Nephron progenitor cell (in vitro differentiated cells): ENCODE measurements at places on chromosomes 1 and 21.

DNA sequence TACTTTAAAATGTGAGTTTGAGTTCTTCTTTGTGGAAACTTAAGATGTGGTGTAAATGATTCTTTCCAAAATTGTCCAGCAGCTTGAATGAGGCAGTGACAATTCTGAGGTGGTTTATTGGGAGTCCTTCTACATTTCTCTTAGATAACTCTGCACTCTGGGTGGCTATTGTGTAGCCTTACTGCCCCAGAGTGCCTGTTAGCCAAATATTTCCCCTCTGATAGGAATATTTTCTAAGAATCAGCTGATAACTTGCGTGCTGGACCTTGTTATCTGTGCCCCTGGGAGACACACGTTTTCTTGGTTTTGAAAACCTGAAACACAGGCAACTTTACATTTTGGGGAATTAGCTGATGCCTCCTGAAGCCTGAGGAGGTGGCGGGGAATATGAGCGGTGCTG lies 91.6 kb downstream of the CD247 start:
- DNase-seq, result no peak

DNA sequence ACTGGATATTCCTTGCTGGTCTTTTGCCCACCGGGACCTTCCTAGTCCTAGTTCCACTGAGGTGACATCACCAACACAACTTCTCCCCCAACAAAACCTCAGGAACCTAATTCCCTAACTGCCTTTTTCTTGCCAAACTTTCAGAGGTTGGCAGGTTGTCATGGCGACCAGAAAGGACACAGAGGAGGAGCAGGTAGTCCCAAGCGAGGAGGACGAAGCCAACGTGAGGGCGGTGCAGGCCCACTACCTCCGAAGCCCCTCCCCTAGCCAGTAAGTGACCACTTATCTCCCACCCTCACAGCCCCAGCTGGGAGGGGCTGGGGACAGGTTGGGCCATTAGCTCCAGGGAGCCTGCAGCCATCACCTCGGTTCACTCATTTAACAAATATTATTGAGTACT lies 815 bp downstream of the STYXL2 start:
- DNase-seq, result no peak

GRCh38 chr1:64302971-64303370 lies 99.5 kb downstream of the UBE2U start:
- no peak for DNase-seq

DNA sequence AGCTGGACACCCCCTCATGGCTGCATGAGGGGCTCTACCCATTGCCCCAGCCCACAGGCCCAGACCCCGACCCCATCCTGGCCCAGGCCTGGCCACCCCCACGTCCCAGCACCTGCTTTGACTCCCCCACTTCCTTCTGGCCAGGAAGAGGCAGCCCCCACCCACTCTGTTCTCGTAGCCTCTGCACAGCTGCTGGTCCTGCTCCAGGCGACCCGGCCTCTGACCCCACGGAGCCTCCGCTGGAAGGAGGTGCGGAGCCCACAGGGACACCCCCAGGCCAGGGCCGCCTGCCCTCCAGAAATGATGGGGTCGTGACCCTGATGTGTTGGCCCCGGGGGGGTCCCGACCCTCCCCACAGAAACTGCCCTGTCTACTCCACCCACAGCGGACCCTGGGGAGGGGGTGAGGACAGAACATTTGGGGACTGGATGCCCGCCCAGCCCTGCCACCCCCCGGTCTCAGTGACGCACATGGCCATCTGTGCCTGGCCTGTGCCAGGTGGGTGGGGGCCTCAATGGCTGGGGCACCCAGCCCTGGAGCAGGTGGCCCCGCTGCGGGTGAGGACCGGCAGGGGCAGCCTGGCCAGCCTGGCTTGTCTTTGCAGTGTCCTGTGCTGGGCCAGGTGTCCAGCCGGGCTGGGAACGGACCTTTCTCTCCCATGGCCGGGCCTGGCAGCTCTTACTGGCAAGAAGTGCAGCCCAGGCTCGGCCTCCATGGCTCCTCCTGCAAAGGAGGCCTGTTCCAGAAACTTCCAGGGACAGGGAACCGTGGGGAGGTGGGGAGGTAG lies 78.6 kb downstream of the MORN1 start:
- peak; percentile 34 for DNase-seq

DNA sequence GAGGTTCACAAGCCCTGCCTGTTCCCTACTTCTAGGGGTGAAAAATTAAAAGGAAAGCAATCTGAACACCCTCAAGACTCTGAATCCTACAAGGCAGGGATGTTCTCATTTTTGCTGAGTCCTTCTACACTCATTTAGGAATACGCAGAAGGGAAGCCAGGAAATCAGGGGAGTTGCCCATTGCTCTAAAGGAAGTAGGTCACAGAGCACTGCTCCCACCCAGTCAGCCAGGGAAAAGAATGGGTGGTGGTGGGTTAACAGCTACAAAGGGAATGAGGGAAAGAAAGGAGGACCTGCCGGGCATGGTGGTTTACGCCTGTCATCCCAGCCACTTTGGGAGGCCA lies 2.4 kb upstream of the CTTNBP2NL start:
- DNase-seq, result no peak

- DNase-seq, result no peak
Observed at GRCh38 chr1:50179639-50180038, 70.9 kb downstream of the ELAVL4 start.

DNA sequence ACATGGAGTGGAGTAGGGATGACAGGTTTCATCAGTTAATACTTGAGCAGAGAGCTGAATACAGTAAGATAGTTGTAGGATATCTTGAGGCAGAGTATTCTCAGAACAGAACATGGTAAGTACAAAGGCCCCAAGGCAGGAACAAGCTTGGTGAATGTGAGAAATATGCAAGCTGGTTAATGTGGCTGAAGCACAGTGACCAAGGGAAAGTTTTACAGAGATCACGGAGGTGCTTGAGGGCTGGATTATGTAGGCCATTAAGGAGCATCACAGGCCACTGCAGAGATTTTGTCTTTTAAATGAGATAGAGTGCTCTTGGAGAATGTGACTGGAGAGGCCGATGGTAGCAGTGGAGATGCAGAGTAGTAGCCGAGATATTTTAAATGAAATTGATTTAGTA lies 54.0 kb upstream of the BOLA1 start:
- DNase-seq, result no peak

GRCh38 chr1:180973369-180973768 lies 49.3 kb downstream of the STX6 start:
- DNase-seq, result no peak

GRCh38 chr1:230976825-230977747 lies 1.6 kb downstream of the TTC13 start:
- no peak for DNase-seq

DNA sequence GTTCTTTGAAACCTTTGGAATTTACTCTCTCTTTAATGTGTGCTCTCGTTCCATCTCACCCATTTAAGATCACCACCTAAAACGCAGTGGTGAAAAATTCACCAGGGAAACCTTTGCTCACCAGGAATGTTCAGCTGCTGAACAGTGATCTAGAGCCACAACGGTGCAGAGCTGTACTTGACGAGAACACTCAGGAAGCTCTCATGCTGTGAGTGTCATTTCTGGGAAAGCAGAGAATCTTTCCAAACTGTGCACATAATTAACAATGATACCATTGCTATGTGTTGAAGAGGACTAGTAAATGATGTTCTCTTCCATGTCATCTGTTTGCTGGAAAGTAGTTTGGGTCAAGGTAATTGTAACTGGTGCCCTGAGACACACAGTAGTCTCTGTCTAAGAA lies 117.1 kb downstream of the ZZZ3 start:
- no peak for DNase-seq

GRCh38 chr1:148373192-148373925 lies 109.7 kb downstream of the PPIAL4G start:
- DNase-seq, result no peak

GRCh38 chr1:159957824-159958268 lies 3.8 kb upstream of the SLAMF9 start:
- DNase-seq, result no peak

DNA sequence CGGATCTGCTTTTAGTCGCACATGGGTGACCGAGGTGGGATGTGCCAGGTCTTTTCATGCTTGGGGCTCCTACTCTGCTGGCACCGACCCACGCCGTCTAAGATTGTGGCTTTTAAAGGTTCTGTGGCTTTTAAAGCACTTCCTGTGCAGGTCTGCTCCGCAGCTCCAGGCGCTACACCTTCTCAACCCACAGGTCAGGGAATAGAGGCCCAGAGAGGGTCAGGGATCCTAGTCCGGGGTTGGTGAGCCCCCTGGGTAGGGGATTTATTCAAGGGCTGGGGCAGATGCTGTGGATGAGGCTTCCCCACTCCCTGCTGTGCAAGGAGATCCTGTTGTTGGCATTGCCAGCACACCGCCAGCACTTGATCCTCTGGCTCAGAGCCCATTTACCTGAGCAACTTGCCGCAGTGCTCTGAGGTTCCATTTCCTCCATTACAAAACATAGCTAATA lies 212.8 kb upstream of the RAB4A start:
- no peak for DNase-seq

DNA sequence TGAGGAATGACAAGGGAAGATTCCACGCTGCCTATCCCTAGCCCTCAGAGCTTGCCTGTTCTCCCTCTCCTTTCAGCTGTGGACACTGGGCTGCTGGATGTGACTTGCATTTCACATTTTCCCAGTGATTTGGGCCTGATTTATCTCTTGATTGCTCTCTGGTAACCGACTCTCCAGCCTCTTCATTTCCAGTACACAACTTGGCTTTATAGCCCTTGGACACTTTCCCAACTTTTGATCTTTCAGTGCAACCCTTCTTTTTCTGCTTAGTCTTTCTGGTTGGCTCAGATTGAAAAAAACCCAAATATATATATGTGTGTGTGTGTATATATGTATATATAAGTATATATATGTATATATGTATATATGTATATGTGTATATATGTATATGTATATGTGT lies 138.3 kb downstream of the RYR2 start:
- no peak for DNase-seq

- no peak for DNase-seq
Observed at GRCh38 chr1:74324684-74325448, 89.7 kb downstream of the TNNI3K start.

GRCh38 chr21:33668180-33668579 lies 25.9 kb downstream of the ITSN1 start:
- DNase-seq, result no peak

DNA sequence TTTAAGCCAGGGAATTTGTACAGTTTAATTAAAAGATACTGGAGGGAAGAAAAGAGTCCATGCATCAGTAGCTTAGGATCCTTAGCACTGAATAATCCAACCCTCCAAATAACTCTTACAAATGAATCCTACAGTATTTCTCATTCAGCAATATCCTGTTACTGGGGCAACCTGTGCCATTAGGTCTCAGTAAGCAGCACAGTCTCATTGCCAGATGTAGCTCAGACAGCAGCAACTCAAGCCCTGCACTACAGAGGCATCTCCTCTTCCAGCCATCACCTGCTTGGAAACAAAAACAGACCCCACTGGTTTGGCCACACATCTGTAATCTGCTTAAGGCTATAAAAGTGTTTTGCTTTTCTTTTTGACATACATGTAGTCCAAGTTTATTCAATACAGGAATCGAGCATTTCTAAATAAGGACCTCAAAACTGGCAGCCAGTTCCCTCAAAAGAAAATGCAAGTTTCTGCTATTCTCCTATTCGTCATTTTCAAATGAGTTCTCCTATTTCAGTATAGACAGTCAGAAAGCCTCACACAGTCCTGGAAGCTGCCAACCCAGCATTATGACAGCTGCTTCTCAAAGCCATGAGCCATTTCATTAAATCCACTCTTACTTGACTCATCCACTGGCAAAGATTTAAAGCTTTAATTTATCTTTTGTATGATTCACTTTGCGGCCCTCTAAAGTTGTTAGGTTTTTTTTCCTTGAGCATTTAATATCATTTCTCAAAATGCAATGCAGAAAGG lies 129.0 kb downstream of the APP start:
- DNase-seq, result no peak

DNA sequence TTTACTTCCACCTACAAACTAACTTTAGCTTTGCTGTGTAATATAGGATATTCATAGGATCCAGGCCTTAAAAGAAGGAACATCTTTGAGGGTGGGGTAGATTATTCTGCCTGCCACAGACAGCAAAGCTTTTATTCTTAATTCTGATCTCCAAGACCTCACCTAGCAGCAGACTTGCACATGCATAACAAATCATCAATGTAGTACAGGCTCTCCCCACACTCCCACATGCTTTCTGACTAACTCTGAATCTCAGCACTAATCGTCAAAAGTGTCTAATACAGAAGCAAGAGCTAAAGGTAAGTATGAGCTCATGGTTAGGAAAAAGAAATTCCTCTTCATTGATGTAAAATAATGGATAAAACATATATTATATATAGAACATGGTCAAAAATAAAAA lies 1468.5 kb upstream of the B3GALT2 start:
- no peak for DNase-seq

GRCh38 chr1:59898927-59899326 lies 27.6 kb downstream of the CYP2J2 start:
- DNase-seq, result no peak
